Spleen (tissue), 13 donors: ENCODE measurements at places on chromosomes 4 and X. TPM values are rescaled to one million over a fixed set of nuclear protein-coding genes. Genes with fewer than 3 reads are reported as not detected.

Gene APBB2
- total RNA-seq = 115 TPM

Gene ZMAT1
- total RNA-seq = 19.1 TPM

Gene CXCL8
- 0.28 TPM for total RNA-seq

Gene SLITRK4
- total RNA-seq = 1.2 TPM

Gene SLITRK2
- 5.6 TPM for total RNA-seq

Gene SORCS2
- 1.6 TPM for total RNA-seq

Gene CDKL5
- 6.5 TPM for total RNA-seq

Gene TMEM144
- 9.1 TPM for total RNA-seq

DNA sequence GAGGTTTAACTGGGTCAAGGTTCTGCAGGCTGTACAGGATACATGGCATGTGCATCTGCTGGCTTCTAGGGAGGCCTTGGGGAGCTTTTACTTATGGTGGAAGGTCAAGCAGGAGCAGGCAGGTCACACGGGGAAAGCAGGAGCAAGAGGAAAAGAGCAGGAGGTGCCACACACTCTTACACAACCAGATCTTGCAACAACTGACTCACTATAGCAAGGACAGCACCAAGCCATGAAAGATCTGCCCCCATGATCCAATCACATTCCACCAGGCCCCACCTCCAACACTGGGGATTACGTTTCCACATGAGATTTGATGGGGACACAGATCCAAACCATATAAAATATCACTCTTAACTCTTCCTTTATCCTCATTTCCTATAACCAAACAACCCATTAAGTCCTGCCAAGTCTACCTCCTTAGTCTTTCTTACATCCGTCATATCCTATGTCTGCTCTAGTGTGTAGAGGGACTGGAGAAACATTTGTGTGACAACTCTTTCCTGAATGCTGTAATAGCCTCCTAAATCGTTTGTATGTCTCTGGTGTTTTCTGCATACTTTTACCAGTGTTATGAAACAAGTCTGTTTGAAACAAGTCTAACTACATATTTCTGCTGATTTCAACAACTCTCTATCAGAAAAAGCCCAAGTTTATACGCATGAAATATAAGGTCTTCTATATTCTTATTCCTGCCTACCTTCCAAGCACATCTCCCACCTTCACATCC lies 8.3 kb upstream of the RAP2C start:
- DNase-seq = no peak

GRCh38 chr4:88963817-88964216 lies 93.2 kb downstream of the FAM13A start:
- DNase-seq = no peak

DNA sequence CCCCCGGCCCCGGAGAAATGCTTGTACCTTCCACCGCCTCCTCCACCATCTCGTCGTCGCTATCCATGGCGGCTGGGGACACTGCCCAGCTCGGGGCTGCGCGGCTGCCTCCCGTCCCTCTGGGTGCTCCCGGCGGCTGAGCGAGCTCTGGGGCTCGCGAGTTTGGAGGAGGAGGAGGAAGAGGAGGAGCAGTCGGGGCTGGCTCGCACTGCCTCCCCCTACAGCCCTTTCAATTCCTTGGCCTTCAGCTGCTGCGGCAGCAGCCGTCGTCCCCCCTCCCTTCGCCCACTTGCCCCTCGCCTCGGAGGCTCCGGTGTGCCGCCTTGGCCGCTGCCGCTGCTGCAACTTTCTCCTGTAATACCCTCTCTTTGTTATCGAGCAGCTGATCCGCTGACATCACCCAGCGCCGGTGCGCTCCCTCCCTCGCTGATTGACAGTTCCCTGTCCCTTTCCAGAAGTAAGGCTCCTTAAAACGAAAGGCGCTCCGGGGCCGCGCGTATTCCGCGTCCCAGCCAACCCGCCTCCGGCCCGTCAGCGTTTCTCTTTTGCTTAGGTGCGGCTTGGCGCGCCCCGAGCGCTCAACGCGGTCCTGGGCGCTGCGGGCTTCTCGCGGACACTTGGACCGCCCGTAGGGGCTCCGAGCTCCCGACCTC lies at the start of gene SETD7:
Gene SETD7, minus strand, starts transcription at position 149 of the 653 bp plus-strand sequence. Its CDS starts 82 bp downstream, at position 67.
- peak; percentile 92 for DNase-seq

DNA sequence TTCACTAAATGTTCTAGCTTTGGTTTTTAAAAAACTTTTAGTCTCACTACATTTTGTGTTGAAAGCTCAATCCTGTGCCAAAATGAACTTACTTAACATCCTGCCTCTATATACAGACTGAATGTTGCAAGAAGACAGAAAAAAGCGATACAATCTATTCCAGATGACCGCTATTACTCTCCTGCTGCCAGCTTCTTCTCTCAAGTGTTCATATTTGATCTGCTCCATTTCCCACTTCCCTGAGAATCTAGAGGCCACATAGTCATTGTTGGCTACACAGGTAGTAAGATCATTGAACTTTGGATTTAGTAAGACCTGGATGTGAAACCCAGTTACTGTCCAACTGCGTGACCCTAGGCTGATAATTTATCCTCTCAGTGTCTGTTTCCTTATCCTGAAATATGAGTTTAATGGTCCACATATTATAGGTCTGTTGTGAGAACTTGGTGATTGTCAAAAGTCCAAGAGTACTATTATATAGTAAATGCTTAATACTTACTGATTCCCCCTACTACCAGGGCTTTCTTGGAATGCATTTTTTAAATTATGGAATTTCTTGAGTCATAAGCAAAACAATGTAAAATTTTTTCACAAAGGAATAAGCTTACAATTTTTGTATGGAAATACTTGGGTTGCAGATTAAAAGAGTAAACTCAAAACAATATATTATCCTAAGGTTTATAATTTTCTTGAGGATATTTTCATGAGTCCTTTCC lies 976.8 kb upstream of the ADGRL3 start:
- DNase-seq = no peak

- DNase-seq = no peak
Measured at GRCh38 chrX:93120805-93121204, 552.6 kb downstream of the NAP1L3 start.

DNA sequence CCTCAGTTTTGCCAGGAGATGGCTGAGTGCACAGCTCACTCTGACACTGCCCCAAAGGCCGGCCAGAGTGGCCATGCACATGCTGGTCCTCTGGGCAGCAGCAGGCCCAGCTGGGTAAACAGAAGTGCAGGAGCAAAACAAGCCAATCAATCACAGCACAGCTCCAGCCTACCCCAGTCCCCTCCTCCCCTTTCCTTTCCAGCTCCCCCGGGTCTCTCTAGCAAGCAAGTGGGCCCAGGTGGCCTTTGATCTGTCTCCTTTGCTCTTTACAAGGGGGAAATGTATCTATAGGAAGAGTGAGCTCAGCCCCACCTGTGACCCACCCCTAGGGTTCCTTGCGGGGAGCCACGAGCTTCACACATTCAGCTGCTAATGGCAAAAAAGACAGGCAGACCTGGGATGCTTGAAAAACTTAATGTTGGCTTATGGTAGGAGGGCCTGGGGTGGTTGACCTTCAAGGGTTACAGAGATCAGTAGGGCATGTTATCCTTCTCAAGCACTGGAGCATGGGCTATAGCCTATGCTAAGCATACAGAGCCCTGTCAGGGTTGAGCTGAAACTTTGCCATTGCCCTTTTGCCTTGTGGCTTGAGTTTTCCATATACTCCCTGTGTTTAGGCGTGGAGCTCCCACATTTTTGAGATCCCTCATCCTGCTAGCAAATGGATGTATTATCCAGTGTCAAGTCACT lies 57.8 kb upstream of the PLAC1 start:
- no peak for DNase-seq

GRCh38 chr4:4574792-4575191 lies 32.9 kb upstream of the STX18 start:
- no peak for DNase-seq

DNA sequence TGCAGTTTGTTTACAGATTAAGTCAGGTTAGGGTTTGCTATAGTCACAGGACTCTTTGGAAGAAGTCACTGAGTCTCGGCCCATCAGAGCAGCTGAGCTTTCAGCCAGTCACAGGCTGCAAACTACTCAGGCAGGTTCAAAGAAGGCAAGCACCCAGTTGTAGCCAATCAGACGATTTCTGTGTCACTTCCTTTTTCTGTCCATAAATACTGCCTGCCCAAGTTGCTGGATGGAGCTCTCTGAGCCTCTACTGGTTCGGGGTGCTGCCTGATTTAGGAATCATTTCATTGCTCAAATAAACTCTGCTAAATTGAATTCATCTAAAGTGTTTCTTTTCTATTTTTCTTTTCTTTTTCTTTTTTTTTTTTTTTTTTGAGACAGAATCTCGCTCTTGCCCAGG lies 7.3 kb upstream of the SH3BP2 start:
- DNase-seq = peak; percentile 68

- no peak for DNase-seq
Measured at GRCh38 chrX:71872542-71873458, 37.8 kb upstream of the NHSL2 start.

GRCh38 chrX:1483843-1484637 lies 31.3 kb upstream of the ASMTL start:
- DNase-seq = peak; percentile 63

DNA sequence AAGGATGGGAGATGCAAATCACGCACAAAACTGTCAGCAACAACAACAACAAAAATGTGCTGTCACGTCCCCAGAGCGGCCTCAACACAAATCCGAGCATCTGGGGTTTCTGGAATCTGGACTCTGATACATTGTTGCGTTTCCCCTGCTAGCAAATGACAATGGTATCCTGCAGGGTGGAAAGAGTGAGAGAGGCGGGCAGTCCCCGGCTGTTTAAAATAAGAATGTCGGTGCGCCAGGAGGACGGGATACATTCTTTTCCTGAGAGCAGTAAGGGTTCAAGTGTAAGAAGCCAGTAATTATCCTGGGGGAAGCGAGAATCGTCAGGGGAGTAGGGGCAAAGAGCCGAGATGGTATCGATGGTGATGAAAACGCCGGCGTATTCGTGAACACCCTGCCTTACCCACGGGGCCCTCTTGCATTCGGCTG lies 310.2 kb downstream of the ASMT start:
- DNase-seq = no peak

- DNase-seq = no peak
Measured at GRCh38 chr4:75723163-75724065, 963 bp upstream of the USO1 start.

GRCh38 chr4:102694791-102695190 lies 66.0 kb downstream of the MANBA start:
- DNase-seq = no peak

DNA sequence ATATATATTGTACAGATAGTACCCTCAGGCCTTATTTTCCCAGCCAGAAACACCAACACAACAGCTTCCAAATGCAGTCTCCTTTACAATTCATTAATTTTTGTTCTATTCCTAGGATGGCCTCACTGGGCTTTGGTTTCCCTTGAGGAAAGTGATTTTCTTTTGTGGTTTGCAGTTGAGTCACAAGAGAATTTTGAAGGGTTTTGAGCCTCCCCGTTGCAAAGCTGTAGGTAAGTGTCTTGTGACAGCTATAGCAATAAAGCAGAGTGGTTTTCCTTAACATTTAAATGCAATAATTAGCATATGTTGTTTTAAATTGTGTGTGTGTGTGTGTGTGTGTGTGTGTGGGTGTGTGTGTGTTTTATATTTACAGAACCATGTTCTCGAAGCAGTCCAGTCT lies 54.1 kb upstream of the WDR17 start:
- no peak for DNase-seq

DNA sequence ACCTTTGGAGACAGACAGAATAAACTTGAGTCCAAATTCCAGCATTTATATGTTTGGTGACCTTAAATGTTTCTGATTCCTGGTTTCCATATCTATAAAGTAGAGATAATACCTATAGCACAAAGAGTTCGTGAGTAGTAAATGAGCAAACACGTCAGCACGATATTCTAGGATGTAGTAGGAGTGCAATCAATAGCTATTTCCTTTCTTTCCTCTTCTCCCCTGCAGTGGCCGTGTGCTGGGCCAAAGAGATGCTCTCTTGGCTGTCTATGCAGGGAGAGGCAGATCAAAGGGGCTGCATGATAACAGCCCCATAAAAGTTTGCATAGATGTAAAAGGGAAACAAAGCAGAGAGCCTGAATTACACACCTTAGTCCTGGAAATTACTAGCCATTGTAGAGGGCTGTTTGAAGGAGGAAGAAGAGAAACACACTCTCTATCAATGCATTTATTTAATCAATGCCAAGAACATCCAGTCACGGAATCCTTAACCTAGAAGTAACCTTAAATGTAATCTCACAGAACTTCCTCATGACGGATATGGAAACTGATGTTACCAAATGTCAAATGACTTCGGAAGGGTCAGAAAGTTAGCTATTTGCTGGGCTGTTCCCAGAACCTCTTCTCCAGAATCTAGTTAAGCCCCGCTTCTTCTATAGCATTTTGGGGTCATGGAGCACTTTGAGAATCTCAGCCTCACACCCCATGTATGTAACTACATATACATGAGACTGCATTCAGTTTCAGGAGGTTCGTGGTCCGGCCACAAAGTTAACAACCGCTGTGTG lies 35.5 kb upstream of the PLAC8 start:
- DNase-seq = no peak

GRCh38 chr4:26410385-26411293 lies 79.6 kb downstream of the CCKAR start:
- DNase-seq = no peak

DNA sequence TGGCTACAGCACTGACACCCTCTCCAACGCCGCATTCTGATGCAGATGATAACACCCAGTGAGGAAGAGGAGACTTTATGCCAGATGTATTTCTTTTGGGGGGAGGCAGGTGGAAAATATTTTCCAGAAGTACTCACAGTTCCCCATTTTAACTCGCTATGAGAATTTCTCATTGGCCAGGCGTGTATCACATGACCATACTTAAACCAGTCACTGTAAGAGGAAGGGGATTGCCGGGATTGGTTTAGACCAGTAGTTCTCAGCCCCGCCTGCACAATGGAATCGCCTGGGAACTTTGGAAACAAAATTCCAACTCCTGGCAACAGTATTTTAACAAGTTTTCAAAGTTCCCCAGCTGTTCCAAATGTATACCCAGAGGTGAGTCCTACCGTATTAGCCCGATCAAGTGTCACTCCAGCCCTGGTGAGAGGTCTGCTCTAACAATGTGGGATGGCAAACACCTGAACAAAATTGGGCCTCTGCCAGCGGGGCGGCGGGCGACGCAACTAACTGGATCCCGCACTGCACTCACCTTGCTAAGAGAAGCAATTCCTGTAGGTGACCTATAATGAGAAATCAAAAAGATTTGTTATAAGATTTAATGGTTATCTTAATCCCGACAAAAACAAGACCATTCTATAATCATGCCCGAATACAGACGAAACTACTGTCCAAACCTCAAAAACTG lies 2.9 kb upstream of the MSL3 start:
- no peak for DNase-seq

DNA sequence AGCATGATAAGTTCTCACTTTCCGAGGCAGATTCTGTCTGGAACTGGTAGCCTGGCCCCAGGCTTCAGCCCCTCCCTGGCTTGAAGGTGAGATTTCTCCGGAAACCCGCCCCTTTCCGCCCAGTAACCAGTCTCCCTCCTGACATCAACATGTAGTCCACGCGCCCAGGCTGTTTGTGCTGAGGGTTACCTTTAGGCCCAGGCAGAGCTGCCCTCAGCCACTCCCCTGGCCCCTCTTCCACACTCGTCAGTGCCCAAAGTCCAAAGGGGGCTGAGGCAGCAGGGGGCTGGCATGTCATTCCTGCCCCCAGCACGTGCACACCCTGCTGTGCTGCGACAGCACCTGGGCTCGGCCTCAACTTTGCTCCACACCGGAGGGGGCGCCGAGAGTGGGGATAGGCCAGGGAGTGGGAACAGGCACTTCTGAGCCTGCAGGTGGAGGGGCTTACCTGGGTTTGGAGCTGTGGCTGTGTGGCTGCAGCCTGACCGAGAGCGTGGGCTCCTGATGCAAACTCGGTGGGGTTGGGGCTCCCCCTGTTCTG lies 69.5 kb upstream of the ANK2 start:
- DNase-seq = no peak

GRCh38 chr4:25865586-25865985 lies 2.8 kb upstream of the SEL1L3 start:
- DNase-seq = no peak

GRCh38 chrX:97842468-97843199 lies 958.9 kb downstream of the RPA4 start:
- no peak for DNase-seq
